ENCODE measurements at places on chromosomes 11 and 22.

DNA sequence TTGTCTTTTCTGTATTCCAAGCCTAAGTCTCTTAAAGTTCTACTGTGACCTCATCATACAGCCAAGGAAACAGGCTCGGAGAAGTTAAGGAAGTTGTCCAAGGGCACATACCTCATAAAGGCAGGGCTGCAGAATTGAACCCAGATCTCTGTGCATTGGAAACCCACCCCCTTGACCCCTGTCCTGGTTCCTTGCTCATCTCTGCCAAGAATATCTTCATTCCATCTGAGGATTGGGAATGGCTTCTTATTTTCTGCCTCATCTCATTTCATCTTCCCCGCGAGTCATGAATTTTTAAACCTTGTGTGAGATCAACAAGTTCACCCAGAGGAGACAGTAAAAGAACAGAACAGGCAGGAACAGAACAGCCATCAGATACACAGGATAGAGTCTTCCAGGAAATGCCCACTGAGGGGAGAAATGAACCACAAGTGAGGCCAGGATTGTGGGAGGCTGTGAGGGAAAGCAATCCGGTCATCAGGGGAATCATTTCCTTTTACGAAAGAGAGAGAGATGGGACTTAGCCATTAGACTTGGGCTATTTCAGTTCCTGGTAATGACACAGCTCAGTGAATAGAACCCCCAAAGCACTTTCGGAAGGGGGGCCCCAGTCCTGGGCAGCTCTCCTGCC lies 34.4 kb upstream of the LRRC10B start:
- DNase-seq, result no peak

DNA sequence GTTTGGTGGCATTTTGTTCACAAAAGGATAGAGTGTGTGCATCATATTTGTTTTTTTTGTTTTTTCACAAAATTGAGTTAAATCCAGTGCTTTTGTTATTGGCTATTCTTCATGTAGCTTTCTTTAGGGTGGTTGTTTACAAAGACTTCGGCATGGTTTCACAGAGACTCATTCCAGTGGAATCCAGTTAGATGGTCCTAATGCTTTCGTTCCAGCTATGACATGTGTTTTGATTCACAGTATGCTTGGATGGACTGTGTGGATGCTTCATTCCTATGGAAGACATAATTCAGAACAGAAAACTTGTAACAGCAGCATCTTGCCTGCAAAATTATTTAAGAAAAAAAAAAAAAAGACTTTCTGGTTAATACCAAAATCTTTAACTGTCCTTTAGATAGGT lies 97.9 kb downstream of the PDHX start:
- no peak for DNase-seq

DNA sequence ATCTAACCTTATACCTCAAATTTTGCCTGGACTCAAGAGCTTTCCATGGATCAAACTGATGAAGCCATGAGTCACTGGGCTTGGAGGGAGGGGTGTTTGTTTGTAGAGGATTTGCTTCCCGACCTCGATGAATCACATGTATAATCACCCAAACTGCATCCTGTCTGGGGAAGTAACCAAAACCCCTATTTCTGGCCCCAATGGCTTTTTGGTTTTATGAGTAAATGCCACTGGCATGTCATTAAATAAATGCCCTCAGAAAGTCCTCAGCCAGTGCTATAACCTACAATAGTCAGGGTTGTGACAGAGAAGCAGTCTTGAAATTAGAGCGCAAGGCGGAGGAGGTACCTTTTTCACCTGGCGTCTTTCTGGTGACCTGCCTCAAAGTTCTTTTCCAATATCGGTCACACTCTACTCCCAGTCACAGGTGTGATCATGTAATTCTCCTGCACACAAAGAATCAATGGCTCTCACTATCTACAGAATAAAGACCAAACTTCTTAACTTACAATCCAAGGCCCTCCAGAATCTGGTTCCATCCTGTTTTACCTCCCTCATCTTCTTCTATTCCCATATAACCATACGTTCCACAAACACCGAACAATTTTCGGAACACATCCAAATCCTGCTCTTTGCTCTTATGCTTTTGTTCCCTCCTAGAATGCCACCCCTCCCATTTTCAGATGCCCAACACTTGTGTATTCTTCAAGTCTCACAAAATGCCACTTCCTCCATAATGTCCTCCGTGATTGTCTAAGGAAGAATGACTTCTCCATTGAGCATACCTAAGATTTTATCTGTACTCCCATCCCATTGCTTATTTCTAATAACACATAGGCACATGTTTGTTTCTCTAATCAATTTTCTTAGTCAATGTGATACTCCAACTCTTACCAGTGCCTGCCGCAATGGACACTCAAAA lies 81.3 kb upstream of the BLID start:
- no peak for DNase-seq

- no peak for DNase-seq
Measured at GRCh38 chr11:44192462-44193100, 97.1 kb downstream of the EXT2 start.

GRCh38 chr22:20437613-20438426 lies at the start of gene SCARF2:
Gene SCARF2 (minus strand): TSS chr22:20437825. CDS start chr22:20437754, 71 bp downstream.
- no peak for DNase-seq

DNA sequence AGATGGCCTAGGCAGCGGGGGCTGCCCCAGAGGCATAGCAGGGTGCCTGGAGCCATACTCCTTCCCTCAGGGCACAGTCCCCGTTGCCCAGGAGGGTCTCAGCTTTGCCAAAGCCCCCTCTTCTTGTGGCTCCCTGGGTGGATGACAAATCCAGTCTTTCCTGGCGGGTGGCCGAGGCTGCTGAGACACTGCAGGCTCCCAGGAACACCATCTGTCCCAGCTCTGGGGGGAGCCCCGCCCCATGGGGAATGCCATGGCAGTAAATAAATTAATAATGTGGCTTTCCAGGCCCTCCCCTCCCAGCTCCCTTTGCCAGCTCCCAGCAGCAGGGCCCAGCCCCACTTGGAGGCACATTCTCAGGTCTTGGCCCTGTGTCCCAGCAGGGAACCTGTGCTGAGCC lies 45.0 kb downstream of the PDE2A start:
- DNase-seq, result no peak

DNA sequence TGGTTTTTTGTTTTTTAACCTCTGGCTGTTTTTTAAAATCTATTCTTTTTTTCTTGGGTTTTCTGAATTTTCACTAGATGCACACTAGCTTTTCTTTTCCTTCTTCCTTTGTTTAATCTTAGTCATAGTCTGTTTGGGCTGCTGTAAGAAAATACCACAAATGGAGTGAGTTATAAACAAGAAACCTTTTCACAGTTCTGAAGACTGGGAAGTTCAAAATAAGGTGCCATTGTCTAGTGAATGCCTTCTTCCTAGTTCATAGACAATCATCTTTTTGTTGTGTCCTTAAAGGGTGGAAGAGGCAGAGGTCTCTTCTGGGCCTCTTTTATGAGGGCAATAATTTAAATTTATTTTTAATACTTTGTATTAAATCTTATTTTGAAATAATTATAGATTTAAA lies 532.9 kb upstream of the ANO5 start:
- DNase-seq, result no peak

- DNase-seq, result no peak
Measured at GRCh38 chr22:45777046-45777851, 105.6 kb downstream of the ATXN10 start.

- DNase-seq, result no peak
Measured at GRCh38 chr11:105641433-105641832, 31.6 kb downstream of the GRIA4 start.

DNA sequence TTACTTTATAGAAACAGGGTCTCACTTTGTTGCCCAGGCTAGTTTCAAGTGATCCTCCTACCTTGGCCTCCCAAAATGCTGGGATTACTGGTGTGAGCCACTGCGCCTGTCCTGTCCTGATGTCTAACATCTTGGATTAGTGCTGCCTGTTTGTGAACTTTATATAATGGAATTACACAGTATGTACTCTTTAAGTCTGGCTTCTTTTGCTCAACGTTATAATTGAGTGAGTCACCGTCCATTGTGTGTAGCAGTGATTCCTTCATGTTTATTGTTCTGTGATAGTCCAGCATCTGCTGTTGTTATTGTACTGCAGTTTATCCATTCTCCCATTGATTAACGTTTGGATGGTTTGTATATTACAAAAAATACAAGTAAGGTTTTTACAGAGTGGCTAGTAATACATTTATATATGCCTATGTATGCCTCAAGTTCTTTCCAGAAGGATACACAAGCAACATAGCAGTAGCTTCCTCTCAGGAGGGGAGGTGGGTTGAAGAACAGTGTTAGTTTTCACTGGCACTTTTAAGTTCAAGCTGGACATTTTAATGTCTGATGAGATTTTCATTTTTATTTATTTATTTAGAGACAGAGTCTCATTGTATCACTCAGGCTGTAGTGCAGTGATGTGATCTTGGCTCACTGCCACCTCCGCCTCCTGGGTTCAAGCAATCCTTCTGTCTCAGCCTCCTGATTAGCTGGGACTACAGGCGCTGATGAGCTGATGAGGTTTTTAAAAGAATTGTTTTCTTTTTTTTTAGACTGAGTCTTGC lies 25.2 kb upstream of the MICALL1 start:
- no peak for DNase-seq

DNA sequence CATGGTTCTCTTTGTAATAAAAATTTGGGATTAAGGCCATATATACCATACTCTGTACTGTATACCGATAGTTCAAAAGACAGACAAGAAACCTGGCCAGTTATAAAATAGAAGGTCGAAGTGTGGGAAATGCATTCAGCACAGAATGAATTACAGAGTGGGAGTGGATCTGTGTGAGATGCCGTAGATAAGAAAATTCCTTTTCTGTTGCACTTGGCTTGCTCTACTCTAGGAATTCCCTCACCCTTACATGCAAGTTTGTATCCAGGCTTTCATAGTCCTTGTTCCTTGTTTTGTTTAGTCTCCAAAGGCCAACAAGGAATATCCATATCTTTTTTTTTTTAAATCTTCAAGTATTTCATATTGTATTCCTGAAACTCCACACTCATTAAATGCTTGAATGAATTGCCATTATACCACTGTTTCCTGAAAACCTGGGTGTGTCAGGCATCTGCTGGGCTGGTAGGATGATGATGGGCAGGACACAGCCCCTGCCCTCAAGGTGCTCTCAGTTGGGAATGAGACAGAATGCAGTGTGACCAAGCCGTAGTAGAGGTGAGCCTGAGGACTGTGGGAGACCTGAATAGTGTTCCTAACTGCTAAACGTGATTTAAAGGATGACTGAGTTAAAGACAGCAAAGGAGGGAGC lies 53.5 kb downstream of the TEAD1 start:
- DNase-seq, result no peak

- no peak for DNase-seq
Measured at GRCh38 chr22:39183991-39184585, 31.6 kb upstream of the CBX7 start.

- no peak for DNase-seq
Measured at GRCh38 chr11:1727861-1728260, 22.5 kb downstream of the IFITM10 start.

DNA sequence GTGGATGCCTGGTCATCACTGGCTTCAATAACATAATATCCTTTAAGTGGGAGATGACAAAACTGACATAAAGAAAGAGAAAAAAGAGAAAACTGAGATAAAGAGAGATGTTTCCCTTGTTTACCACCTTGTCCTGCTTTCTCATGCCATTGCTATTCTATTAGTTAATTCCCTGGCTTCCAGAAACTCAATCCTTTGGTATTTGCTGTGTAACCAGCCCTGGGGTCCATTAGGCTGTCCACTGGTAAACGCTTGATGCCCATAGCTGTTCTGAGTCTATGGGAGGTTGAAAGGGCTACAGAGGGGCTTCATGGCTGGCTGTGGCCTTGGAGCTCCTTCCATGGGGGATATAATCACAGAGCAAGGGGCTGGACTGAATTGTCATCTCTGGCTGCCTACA lies 243.4 kb upstream of the PLET1 start:
- DNase-seq, result no peak

DNA sequence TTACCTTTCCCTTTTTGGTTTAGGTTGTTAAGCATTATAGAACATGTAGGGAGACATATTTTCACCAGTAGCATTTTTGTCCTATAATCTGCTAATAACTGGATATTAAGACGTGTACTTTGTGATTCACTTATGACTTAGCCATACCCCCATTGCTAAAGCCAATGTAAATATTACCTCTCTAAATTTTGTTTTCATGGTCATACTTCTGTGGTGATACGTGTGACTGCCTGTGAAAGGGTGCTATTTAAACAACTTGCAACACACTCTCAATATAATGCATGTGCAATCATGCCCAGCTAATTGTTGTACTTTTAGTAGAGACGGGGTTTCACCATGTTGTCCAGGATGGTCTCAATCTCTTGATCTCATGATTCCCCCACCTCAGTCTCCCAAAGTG lies 36.2 kb upstream of the PAK1 start:
- no peak for DNase-seq

DNA sequence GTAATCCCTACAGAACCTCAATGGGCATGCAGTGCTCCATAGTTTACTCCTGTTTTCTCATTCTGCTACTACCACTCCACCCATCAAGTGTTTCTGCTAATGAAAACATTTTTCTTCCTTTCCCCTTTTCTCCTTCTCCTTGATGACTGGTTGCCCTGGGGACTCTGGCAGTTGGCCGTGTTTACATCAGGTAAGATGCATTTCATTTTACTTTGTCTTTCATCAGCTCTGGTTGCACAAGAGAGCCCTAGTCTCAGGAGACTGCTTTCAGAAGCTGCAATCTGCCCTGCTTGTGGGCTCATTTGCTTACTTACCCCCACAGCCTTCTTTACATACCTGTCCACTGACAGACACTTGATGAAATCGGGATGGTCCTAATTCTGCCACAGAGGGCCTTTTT lies 19.6 kb upstream of the LIMK2 start:
- no peak for DNase-seq

Data from stimulated activated CD4-positive, alpha-beta T cell treated with anti-CD3 and anti-CD28 coated beads, TNF-alpha, amount 100 ng/mL, for 1 hour (primary cell).